Stimulated activated CD8-positive, alpha-beta memory T cell treated with anti-CD3 and anti-CD28 coated beads, Interleukin-7, amount 100 ng/mL, for 48 hours (primary cell): ENCODE measurements at places on chromosomes 4 and X.

- no peak for DNase-seq
Measured at GRCh38 chr4:10172278-10172921, 55.8 kb upstream of the WDR1 start.

GRCh38 chr4:47002580-47002979, 9.2 kb upstream of the GABRA4 start:
- no peak for DNase-seq

DNA sequence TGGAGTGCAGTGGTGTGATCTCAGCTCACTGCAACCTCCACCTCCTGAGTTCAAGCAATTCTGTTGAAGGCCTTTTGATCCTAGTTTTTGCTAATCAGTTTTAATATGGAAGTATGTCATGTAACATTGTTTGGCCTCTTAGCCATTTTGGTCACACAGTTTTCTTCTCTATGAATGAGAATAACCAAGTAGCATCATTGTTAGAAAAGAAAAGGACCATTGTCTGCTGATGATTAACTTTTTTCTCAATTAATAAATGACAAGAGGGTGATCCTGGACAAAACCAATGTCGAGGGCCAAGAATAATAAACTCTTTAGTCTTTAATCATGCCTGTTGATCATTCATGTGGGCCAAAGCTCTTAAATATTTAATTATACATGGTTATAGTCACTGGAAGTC, 289.3 kb upstream of the MAGEB2 start:
- DNase-seq: no peak

DNA sequence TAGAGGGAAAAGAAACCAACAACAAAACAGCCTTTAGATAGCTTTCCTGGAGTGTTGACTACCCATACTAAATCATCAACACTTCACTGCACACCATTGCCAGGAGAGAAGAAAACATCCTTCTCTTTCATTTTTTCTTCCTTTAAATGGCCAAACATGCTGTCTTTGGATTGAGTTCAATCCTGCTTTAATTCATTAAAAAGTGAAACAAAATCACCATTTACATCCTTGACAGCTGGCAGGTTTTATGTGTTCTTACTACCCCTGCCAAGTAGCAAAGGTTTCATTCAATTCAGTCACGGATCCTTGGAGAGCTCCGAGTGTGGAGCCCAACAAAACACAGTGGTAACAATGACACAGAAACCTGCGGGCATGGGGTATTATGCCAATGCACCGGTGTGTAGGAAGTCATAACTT, 568.3 kb downstream of the ANKRD50 start:
- DNase-seq: no peak

- no peak for DNase-seq
Measured at GRCh38 chrX:13658602-13659001, 5.7 kb downstream of the TCEANC start.

GRCh38 chrX:130418740-130419139, 17.0 kb downstream of the RBMX2 start:
- no peak for DNase-seq

- DNase-seq: no peak
Measured at GRCh38 chr4:74675673-74676279, 118.5 kb downstream of the BTC start.

- DNase-seq: no peak
Measured at GRCh38 chrX:128051526-128051925, 677 bp downstream of the ACTRT1 start.

- no peak for DNase-seq
Measured at GRCh38 chr4:44583393-44583792, 68.0 kb downstream of the YIPF7 start.
